ENCODE measurements at places on chromosomes 2 and 18. TPM values are rescaled to one million over a fixed set of nuclear protein-coding genes. Genes with fewer than 3 reads are reported as not detected.

Gene SOS1
- total RNA-seq: 24.9 TPM

Gene TACR1
- not detected for total RNA-seq

Gene CNDP1
- total RNA-seq: not detected

Gene PJVK
- total RNA-seq: 0.42 TPM

Gene VAMP5
- 45.3 TPM for total RNA-seq

Gene ACMSD
- 0.34 TPM for total RNA-seq

Gene HOXD11
- not detected for total RNA-seq

All from dermis blood vessel endothelial cell (primary cell).